ENCODE measurements at places on chromosomes 12 and 14.

DNA sequence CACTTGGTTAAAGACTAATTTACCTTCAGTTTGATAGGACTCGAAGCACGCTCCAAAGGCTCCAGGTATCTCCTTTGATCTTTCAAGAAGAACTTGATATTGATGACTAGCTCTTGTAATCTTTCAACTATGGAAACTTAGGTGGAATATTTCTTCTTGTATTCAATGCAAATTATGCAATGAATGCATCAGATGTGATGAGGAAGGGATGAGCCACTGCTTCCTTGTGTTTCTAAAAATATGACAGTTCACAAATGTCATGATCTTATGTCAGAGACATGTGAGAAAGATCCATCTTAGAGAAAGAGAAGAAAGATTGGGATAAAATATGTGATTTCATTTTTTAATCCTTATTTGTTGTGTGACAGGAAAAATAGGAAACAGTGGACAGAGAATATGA, 9.9 kb downstream of the RNASE9 start:
- DNase-seq: no peak

- no peak for DNase-seq
Observed at GRCh38 chr14:32233260-32233659, 30.2 kb upstream of the RNU6-8 start.

GRCh38 chr14:94816113-94816512, 46.2 kb upstream of the GSC start:
- DNase-seq: no peak

GRCh38 chr12:12392413-12392812, 35.5 kb downstream of the BORCS5 start:
- DNase-seq: no peak

- no peak for DNase-seq
Observed at GRCh38 chr12:27434673-27435565, 11.6 kb upstream of the SMCO2 start.

DNA sequence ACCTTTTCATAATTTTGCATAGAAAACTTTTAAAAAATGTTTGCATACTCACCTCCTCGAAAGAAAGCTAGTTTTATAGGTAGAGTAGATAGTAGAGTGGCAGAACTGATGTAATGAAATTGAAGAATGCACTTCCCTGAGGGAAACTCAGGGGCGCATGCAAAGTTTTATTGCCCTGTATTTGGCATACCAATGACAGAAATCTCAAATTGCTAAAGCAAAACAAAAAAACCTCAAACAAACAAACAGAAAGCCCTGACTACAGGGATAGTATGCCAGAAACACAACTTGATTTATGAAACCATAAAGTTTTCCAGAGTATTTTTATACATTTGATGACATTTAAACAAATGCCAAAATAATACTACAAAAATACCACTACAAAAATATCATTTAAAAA, 1.8 kb downstream of the RASSF9 start:
- DNase-seq: no peak

DNA sequence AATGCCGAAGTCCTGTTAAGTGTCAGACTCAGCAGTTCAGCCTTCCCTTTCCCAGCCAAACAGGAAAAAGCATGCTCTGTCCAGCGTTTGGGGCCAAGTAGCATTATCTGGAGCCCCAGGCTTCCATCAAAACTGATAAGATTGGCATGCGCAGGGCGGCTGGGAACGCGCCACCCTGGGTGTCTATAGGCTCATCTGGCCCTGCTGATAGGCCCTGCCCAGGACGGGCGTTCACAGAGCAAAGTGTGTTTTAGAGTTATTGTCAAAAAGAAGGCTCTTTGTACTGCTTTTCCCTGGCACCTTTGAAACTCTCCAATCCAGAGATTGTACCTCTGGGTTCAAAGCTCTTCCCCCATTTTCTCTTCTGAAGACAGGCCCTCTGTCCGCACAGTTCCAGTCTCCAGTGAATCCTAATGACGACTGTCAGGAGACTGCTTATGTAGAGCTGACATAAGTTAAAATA, at the start of gene ART4:
Gene ART4, minus strand, starts transcription at position 102 of the 463 bp plus-strand sequence. CDS start 413 bp downstream, outside the sequence.
- DNase-seq: no peak

DNA sequence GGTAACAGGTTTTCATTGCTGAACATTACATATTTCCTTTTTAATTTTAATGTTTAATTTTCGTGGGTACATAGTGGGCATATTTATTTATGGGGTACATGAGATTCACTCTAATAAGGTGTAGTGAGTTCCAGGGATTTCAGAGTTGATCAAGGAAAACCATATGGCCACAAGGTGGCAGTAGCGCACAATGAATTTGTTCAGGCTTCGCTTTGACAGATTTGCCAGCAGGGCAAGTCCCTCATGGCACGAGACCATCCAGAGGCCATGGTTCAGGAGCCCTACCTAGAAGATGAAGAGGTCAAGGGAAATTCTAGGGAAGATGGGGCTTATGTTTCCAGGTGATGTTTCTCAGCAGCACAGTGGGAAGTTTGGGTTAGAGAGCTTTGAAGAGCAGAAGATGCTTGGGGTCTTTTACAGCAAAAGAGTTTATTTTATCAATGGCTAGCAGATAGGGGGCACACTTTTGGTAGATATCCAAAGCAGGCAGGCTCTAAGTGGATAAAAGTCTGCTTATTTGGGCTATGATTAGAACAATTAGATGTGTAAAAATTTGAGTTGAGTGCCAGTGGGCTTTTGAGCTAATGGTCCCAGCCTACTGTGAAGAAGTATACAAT, 1004.4 kb downstream of the AACS start:
- peak; percentile 62 for DNase-seq

DNA sequence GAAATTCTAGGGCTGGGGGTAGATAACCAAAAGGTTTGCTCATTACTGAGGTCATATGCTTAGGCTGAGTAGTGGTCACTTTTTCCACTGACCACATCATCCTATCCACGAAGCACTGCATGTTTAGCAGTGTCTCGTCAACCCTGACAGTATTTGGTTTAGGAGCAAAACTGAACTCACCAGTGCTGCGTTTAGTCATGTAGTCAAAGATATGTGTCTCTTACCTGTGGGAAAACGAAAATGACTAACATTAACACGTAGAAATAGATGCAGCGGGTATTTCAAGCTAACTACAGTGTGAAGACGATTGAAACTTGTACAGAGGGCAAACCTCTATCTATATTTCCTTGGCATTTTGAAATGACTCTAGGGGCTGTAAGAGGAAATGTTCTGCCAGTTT, 34.6 kb downstream of the MTHFD1 start:
- no peak for DNase-seq

DNA sequence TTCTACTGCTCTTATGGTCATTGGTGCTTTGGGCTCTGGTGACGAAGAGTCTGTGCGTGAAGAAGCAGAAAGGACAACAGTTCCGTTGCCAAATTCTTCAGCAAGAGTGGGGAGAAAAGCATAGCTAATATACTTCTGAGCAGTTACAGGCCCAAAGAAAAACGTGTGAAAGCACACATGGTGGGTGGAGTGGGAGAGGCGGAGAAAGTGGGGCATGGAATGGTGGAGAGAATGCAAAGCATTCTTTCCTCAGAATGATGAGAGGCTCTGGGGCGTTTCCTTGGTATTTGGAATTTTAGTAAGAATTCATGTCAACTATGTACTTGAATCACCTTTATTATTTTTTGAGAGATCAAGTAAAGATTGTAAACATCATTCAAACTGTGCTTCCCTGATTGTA, 396.1 kb downstream of the NAV3 start:
- no peak for DNase-seq

DNA sequence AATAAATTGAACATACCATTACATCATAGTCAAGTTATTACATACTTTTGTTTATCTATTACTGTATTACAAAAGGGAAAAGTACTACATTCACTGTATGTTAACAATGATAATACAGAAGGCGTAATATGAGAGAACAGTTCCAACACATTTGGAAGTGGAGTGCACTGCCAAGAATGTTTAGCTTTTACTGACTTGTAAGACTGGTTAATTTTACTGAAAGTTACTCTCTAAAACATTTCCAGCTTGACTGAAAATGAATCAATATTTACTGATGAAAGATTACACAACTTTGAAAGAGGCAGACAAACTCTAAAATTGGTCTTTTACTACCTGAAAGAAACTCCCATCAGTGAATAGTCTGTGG, 728.5 kb downstream of the FSCB start:
- no peak for DNase-seq

- no peak for DNase-seq
Observed at GRCh38 chr12:122999986-123000420, 19.5 kb downstream of the ARL6IP4 start.

DNA sequence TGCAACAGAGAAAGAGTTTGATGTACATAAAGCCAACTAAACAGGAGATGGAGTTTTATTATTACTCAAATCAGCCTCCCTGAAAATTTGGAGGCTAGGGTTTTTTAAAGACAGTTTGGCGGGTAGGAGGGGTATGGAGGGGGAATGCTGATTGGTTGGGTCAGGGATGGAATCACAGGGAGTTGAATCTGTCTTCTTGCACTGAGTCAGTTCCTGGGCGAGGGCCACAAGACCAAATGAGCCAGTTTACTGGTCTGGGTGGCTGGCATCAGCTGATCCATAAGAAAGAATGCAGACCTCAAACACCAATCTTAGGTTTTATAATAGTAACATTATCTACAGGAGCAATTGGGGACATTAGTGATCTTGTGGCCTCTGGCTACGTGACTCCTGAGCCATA, 64.9 kb downstream of the RIN3 start:
- DNase-seq: no peak

DNA sequence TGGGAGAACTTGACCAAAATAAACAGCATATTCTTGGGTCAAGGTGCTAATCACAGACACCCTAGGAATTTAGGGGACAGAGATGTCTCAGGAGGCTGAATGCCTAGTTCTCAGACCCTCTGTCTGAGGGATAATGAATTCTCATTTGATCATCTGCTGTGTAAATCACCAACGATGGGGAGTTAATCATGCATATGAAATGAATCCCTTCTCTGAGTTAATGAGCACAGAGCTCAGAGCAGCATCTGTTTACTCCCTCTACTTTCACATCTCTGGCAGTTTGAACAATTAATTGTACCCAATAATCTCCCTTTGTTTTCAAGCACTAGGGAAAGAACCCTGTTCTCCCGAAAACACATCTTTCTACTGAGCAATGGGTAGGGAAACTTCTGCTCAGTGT, 129.4 kb upstream of the SRRM4 start:
- DNase-seq: peak; percentile 35

DNA sequence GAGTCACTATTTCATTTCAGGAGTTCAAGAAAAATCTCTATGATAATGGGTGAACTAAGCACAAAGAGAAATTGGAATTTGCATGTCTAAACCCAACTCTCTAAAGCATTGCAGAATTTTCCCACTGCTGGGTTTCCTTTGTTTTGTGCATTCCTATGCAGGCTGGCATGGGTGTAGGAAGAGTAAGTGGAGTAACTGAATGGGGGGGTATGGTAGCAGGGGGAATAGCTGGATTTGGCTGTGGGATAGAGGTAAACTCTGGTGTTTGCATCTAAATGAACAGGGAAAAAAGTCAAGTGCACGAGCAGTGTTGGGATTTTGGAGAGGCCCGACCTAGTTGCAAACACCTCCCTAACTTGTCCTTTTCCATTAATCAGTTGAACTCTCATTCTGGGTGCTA, 159.1 kb downstream of the ANO4 start:
- no peak for DNase-seq
